MM.1S (cell line): ENCODE measurements at places on chromosomes 4 and X.

GRCh38 chr4:140271553-140271952 lies 101.9 kb upstream of the SCOC start:
- no peak overlapping the region for H3K27ac ChIP-seq
- H3K4me3 ChIP-seq, result no peak overlapping the region
- no peak for DNase-seq
- no peaks in the 10 kb centered on the region for H3K36me3 ChIP-seq
- no peaks in the 10 kb centered on the region for H3K27me3 ChIP-seq
- H3K4me1 ChIP-seq, result no peaks in the 10 kb centered on the region

- H3K4me1 ChIP-seq, result no peaks in the 10 kb centered on the region
- H3K4me3 ChIP-seq, result no peak overlapping the region
- no peak for DNase-seq
- H3K27me3 ChIP-seq, result no peaks in the 10 kb centered on the region
- no peaks in the 10 kb centered on the region for H3K36me3 ChIP-seq
Measured at GRCh38 chr4:15244354-15244753, 183.5 kb upstream of the C1QTNF7 start.

- H3K27me3 ChIP-seq, result no peaks in the 10 kb centered on the region
- H3K4me1 ChIP-seq, result 0 out of 2 replicates have a peak, but pooled peaks cover 13% of the 10 kb centered on the region
- peak overlapping the region; percentile 99 for H3K27ac ChIP-seq
- H3K36me3 ChIP-seq, result no peaks in the 10 kb centered on the region
- peak; percentile 78 for DNase-seq
Measured at GRCh38 chr4:139176302-139177048, 543 bp downstream of the ELF2 start.

GRCh38 chr4:25970226-25970675 lies 56.2 kb downstream of the SMIM20 start:
- no peaks in the 10 kb centered on the region for H3K27me3 ChIP-seq
- no peaks in the 10 kb centered on the region for H3K4me1 ChIP-seq
- H3K36me3 ChIP-seq, result no peaks in the 10 kb centered on the region
- H3K27ac ChIP-seq, result no peak overlapping the region

GRCh38 chr4:122830426-122831095 lies 3.9 kb downstream of the FGF2 start:
- H3K36me3 ChIP-seq, result no peaks in the 10 kb centered on the region
- no peak for DNase-seq
- H3K4me1 ChIP-seq, result peaks cover 8% of the 10 kb centered on the region; the same call in 1 of the 2 replicates
- no peak overlapping the region for H3K4me3 ChIP-seq

GRCh38 chr4:33400504-33400903 lies 2680.3 kb downstream of the PCDH7 start:
- no peak for DNase-seq
- no peaks in the 10 kb centered on the region for H3K27me3 ChIP-seq
- no peaks in the 10 kb centered on the region for H3K4me1 ChIP-seq

DNA sequence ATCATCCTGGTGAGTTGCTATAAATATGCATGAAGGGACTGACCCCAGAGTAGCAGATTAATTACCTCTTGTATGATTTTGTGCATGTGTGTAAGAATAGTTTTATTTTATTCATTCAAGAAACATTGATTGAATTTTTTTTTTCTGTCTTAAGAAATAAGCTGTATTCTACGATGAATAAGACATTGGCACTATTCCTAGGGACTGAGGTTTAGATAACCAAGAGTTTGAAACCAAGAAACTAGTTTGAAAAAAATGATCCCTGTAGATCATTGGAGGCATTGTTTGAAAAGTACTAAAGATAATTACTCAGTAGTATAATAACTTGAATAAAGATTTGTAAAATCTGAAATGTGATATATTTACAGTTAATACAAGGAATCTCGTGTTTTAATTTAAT lies 1086.9 kb downstream of the PCDH7 start:
- no peak for DNase-seq
- H3K36me3 ChIP-seq, result no peaks in the 10 kb centered on the region
- H3K27me3 ChIP-seq, result no peaks in the 10 kb centered on the region

DNA sequence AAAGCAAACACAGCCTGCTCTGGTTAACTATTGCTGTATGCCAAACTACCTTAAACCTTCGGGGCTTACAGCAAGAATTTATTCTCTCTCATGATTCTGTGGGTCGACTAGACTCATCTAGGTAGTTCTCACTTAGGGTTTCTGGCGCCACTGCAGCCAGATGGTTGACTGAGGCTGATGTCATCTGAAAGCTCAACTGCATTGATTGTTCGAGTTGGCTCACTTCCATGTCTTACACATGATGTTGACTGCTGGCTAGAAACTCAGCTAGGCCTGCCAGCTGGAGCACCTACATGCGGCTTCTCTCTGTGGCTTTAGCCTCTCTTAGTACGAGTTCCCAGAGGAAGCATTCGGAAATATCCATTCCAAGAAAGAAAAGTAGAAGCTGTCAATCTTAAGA lies 103.2 kb downstream of the SRPX start:
- H3K4me1 ChIP-seq, result 0 out of 2 replicates have a peak, but pooled peaks cover under 1% of the 10 kb centered on the region
- no peak overlapping the region for H3K27ac ChIP-seq
- no peaks in the 10 kb centered on the region for H3K27me3 ChIP-seq
- no peak overlapping the region for H3K4me3 ChIP-seq
- H3K36me3 ChIP-seq, result no peaks in the 10 kb centered on the region
